ENCODE measurements at places on chromosomes 16 and 17.

DNA sequence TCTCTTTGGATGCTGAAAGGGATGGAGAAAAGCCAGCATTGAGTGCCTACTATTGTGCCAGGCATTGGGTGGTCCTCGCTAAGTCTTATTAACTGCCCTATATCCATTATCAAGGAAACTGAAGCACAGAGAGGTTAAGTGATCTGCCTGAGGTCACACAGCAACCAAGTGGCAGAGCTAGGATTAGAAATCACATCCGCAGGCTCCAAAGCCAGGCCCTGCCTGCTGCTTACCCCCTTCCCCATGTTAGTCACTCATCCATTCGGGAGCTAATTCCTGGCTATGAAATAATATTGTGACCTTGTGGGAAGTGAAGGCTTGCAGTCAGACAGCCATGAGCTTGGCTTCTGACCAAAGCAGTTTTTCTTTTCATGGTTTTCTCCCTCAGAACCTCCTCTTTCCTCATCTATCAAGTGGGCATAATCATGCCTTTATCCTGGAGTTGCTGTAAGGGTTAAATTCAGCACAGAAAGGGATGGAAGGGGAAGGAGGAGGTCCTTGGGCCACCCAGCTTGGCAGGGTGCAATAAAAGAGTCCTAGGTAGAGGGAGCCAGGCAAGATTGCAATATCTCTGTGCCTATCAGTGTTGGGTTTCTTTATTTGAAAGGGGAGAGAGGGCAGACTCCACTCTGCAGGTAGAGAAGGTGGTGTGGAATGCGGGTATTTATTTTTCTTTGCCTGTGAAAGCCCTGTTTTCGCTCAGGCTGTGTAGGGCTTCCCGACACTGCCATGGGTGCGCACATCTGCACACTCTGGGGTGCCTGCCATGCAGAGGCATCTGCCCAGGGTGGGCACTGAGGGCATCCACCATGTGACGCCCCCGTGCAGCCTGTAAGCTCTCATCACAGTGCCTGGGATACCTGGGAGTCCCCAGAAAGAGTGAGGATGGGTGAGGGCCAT is 11.3 kb downstream of the RAI1 start:
- no peak for DNase-seq

- DNase-seq: no peak
Observed at GRCh38 chr17:42018339-42018738, 1.1 kb upstream of the DNAJC7 start.

GRCh38 chr17:18919963-18920362 is 32.0 kb upstream of the SLC5A10 start:
- no peak for DNase-seq

DNA sequence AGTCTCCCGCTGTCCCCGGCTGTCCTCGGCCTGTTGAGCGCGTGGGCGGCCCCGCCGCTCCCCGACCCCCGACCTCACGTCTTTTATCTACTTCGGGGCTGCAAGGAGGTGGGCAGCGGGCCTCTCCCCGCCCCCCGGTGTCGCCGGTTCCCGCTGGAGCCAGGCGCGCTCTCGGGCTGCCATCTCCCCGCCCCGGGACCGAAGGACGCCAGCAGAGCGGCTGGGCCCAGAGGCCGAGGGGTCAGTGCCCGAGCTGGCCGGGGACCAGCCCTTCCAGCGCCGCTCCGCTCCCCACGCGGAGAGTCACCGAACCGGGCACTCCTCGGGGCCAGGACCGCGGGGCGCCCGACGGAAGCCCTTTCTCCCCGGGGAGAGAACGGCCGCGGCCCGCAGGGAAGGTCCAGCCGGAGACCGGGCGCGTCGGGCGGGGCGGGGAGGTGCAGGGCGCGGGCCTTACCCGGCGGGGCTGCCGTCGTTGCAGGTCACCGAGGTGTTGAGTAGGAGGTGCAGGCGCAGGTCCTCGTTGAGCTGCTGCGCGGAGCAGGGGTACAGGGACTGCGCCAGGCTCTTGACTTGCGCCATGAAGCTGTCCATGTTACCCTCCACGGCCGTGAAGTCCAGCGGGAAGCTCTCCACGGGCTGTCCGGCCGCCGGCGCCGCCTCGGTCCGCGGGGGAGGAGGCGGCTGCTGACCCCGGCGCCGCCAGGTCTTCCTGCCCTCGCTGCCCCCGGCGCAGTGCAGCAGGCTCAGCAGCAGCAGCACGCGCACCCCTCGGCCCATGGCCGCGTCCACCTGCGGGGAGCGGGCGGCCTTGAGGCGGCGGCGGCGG is 643 bp downstream of the NOTUM start:
- DNase-seq: no peak

- no peak for DNase-seq
Observed at GRCh38 chr16:79310710-79311109, 289.8 kb downstream of the MAF start.
